ENCODE measurements at places on chromosomes 4 and X.

GRCh38 chr4:185839770-185840169, 27.8 kb upstream of the SORBS2 start:
- DNase-seq = no peak

GRCh38 chr4:151313306-151314009, 11.9 kb downstream of the SH3D19 start:
- no peak for DNase-seq

DNA sequence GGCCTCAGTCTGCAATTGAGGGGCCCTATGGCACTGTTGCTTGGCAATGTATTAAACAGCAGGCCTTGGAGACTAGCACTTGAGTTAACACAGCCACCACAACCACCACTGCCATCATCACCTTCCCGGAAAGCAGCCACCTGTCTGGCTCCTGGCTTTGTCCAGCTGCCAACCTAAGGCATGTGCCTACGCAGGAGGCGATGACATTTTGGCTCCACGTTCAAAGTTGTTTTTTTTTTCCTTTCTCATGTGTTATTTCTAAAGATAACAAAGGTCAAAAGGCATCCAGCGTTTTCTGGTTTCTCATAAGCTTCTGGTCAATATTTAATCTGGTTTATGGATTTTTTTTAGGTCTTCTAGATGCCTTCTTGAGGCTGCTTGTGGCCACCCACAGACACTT, 7.5 kb downstream of the CLDN2 start:
- no peak for DNase-seq

GRCh38 chr4:118035309-118035708, 1.0 kb downstream of the NDST3 start:
- DNase-seq = no peak

- no peak for DNase-seq
Measured at GRCh38 chr4:163542275-163542674, 47.8 kb downstream of the TMA16 start.

DNA sequence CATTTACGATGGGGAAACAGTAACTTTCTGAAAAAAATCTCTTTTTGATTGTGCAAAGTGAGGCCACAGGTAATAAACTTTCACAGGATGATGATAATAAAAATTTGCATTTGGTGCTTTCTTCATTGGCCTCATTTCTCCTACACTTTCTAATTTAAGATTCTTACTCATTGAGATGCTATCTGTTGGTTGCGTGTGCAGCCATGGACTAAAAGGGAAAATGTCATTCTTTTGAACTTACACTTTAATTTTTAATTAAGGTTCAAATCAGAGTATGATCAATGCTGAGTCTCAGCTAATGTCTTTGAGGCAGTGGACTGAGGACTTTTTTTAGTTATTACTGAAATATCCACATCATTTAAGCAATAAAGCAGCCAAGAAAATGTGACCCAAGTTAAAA, 87.6 kb downstream of the SEL1L3 start:
- DNase-seq = no peak

- DNase-seq = no peak
Measured at GRCh38 chr4:168615294-168616065, 118.6 kb downstream of the PALLD start.

Measured in NCI-H2107 (cell line).